ENCODE measurements at places on chromosomes 5 and 9.

DNA sequence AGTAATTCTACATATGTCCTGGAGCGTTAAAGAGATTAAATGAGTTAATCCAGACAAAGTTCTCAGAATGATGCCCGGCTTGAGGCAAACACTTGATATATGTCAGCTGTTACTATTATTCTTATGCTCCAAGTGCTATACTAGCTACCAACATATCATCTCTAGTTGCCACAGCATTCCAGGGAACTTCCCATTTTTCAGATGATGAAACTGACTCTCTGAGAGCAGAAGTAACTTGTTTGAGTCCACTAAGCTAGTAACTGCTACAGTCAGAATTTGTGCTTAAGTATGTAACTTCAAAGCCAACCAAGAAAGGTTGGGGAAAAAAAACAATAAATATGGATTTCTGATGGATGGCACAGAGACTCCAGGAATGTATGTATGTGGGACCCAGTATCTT lies 98.1 kb downstream of the CDK5RAP2 start:
- no peak overlapping the region for H3K27ac ChIP-seq
- H3K4me1 ChIP-seq = peaks cover 11% of the 10 kb centered on the region
- no peak overlapping the region for H3K4me3 ChIP-seq

DNA sequence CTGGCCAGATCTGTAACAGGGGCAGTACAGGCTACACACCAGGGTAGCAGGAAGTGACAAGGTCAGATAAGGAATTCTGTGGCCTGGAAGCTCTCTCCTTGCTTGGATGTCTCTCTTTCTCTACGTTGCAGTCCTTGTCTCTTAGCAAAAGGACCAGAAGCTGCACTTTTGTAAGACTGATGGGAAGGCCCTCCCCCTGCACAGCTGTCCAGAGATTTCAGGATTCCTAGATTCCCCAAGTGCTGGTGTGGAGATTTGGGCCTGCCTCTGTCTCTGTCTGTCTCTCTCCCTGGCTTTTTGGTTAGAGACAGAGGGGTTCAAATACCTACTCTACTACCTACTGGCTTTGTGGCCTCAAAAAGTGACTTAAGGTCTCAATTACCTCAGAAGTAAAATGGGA lies 10.0 kb upstream of the CNTFR start:
- DNase-seq = no peak
- peaks cover 5% of the 10 kb centered on the region for H3K27me3 ChIP-seq
- peaks cover 6% of the 10 kb centered on the region for H3K4me1 ChIP-seq
- no peak overlapping the region for H3K4me3 ChIP-seq
- H3K27ac ChIP-seq = no peak overlapping the region

DNA sequence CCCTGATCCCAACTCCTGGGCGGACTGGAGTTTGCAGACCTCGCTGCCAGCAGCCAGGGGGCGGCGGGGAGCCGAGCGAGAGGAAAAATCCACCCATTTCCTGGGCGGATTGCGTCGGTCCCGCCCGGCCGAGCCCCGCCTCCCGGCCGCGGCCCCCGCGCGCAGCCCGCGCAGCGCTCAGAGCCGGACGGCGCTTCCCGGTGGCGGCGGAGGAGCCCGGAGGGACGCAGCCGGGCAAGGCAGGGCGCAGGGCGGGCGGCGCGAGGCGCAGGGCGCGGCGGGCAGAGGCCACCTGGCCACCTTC lies at the start of gene OLFM1:
Gene OLFM1, plus strand, starts transcription at position 180 of the 304 bp plus-strand sequence. CDS start 322 bp downstream, outside the sequence.
- no peak within 1 kb of the TSS for H3K4me3 ChIP-seq
- H3K27ac ChIP-seq = no peak within 1 kb of the TSS
- DNase-seq = peak; percentile 70
- peaks cover 65% of the 10 kb centered on the region for H3K27me3 ChIP-seq
- H3K4me1 ChIP-seq = peaks cover 17% of the 10 kb centered on the region
- peaks cover 8% of the 10 kb centered on the region for H3K36me3 ChIP-seq

GRCh38 chr9:98897745-98898144 lies 46.0 kb upstream of the COL15A1 start:
- H3K27ac ChIP-seq = no peak overlapping the region
- DNase-seq = no peak
- H3K4me3 ChIP-seq = no peak overlapping the region

DNA sequence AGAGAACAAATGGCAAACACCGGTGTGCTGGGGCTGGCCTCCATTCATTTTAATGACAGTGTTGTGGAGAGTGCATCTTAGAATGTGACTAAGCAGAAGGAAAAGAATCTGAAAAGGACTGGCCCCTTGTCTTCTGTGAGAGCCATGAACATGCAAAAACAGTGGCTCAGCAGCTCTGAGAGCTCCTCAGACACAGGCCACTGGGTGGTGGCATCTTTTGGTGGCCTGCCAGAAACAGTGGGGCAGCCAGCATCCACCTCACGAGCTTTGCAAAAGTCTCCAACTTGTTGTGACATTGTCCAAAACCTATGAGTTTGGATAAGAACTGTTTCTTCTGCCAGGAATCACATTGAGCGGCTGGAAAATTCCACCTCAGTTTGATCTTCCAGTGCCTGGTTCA lies 233.4 kb downstream of the NR3C1 start:
- no peak overlapping the region for H3K4me3 ChIP-seq
- no peak overlapping the region for H3K27ac ChIP-seq
- DNase-seq = no peak
- H3K27me3 ChIP-seq = no peaks in the 10 kb centered on the region
- H3K4me1 ChIP-seq = peaks cover 4% of the 10 kb centered on the region

DNA sequence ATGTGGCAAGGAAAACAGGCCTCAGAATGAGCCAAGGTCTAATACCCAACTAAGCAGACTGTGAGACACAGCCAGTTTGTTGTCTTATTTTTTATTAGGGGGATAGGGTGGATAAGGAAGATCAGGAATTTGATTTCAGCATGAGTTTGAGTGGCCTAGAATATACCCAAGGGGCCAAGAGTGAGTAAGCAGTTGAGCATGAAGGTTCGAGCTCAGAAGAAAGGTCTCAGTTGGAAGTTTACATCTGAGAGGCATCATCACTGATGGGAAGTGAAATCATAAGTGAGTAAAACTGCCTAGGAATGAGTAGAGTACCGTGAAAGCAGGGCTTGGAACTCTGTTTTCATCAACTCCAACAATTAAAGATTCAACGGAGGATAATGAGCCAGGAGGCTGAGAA lies 12.6 kb downstream of the PSMD5 start:
- no peak for DNase-seq
- H3K27ac ChIP-seq = no peak overlapping the region
- H3K4me1 ChIP-seq = no peaks in the 10 kb centered on the region
- H3K4me3 ChIP-seq = no peak overlapping the region

GRCh38 chr9:108994695-108995094 lies 18.6 kb downstream of the CTNNAL1 start:
- no peak overlapping the region for H3K27ac ChIP-seq
- peaks cover 21% of the 10 kb centered on the region for H3K36me3 ChIP-seq
- no peak for DNase-seq
- no peak overlapping the region for H3K4me3 ChIP-seq
- peaks cover 10% of the 10 kb centered on the region for H3K4me1 ChIP-seq
- no peaks in the 10 kb centered on the region for H3K27me3 ChIP-seq

DNA sequence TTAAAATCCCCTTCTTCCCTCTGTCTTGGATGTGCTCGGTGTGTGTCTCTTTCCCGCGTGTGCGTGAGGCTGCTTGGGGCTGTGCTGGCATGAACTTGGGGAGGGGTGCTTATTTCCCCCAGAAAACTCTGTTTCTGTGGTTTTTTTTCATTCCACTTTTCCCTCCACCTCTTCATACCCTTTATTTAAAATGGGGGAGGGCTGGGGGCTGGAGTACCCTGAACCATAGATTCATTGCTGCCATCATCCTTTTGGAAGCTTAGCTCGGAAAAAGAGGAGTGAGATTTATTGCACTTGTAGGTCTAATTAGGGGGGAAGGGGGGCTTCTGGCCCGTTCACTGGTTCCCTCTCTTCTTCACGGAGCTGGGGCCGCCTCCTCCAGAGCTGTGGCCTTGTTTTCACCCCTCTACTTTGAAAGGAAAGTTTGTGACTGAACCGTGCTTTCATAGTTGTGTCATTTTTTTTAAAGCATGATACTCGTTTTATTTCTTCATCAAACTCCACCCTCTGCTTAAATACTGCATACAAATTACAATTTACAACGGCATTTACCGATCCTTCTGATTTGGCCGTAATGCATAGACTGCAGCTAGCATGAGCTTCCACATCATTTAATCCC lies 2.9 kb downstream of the NR2F1 start:
- H3K4me3 ChIP-seq = peak overlapping the region; percentile 100
- peaks cover 47% of the 10 kb centered on the region for H3K27me3 ChIP-seq
- DNase-seq = no peak
- H3K27ac ChIP-seq = peak overlapping the region; percentile 99
- H3K36me3 ChIP-seq = peaks cover 52% of the 10 kb centered on the region

DNA sequence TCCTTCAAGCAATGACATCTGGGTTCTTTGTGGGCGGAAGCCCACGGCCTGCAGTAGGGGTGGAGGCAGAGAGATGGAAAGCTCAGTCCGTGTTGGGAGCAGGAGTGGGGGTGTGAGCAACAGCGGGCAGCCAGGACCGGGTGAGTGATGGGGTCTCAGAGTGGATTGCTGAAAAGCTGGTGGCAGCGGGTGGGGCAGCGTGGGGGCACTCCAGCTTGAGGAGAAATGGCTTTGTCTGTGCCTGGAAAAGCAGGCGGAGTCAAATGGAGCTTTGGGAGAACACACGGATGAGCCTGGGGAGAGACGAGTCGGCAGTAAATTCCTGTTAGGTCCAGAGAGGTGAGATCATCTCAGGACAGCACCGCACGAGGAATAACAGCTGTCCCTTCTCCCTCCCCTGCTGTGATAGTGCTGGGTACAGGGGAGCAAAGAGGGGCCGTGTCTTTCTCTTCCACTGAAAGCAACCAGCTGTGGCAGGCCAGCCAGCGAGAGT lies 42.1 kb downstream of the CACNA1B start:
- H3K27ac ChIP-seq = peak overlapping the region; percentile 54
- no peak for DNase-seq
- peaks cover 10% of the 10 kb centered on the region for H3K4me1 ChIP-seq

DNA sequence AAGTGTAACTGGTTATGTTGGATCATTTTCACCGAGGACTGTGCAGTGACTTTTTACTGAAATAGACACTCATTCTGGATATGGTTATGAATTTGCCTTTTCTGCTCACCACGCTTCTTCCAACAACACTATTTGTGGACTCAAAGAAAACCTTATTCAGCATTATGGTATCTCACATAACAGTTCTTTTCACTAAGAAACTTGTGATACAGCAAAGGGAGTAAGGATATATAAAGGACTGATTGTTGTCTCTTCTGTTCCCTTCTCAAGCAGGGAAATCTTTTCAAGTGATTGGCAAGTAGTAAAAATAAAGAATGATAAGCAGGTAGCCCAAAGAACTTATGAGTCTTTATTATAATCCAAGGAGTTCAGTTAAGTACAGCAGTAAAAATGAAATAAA lies 131.5 kb upstream of the SV2C start:
- H3K36me3 ChIP-seq = peaks cover 5% of the 10 kb centered on the region
- no peaks in the 10 kb centered on the region for H3K27me3 ChIP-seq
- H3K27ac ChIP-seq = no peak overlapping the region
- peaks cover 23% of the 10 kb centered on the region for H3K4me1 ChIP-seq

- peaks cover 10% of the 10 kb centered on the region for H3K36me3 ChIP-seq
- DNase-seq = peak; percentile 87
- H3K4me1 ChIP-seq = peaks cover 42% of the 10 kb centered on the region
- H3K27ac ChIP-seq = peak within 1 kb of the TSS; percentile 96
Observed at GRCh38 chr9:132669698-132670456, at the start of gene DDX31. Gene DDX31 (minus strand): TSS chr9:132669983. CDS start chr9:132669934, 49 bp downstream.

GRCh38 chr9:114574438-114574837 lies 13.1 kb upstream of the ATP6V1G1 start:
- H3K27me3 ChIP-seq = peaks cover 3% of the 10 kb centered on the region
- DNase-seq = no peak
- H3K36me3 ChIP-seq = no peaks in the 10 kb centered on the region
- no peak overlapping the region for H3K27ac ChIP-seq
- H3K4me3 ChIP-seq = no peak overlapping the region

- H3K27me3 ChIP-seq = no peaks in the 10 kb centered on the region
- no peak overlapping the region for H3K4me3 ChIP-seq
- H3K36me3 ChIP-seq = peaks cover 7% of the 10 kb centered on the region
- no peak for DNase-seq
- H3K4me1 ChIP-seq = peaks cover 19% of the 10 kb centered on the region
Observed at GRCh38 chr5:173830421-173830820, 57.7 kb upstream of the CPEB4 start.

DNA sequence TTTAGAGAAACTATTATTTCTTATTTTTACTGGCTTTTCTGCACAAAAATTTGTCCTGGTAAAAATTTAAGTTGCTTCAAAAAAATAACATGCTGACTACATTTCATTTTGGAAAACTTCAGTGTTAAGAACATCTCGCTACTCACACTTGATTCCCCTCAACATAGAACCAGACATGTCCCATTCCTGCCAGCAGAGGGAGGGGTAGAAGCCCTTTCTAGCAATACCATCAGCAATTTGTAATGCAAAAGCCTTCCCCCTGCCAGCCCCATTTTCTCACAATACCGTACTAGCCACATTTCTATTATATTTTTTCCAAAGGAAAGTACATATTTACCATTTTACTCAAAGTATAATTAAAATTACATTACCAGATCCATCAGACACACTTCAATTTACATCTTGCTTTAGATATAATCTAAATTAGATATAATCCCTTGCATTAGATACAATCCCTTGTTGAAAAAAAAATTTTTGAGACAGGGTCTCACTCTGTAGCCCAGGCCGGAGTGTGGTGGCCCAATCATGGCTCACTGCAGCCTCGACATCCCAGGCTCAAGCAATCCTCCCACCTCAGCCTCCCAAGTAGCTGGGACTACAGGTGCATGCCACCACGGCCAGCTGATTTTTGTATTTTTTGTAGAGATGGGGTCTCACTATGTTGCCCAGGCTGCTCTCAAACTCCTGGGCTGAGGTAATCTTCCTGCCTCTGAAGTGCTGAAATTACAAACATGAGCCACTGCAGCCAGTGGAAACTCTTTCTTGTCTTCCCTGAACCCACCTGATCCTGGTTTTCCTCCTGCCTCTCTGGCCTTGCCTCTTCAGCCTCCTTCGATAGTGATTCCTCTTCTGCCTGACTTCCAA lies 39.6 kb upstream of the IDNK start:
- no peak overlapping the region for H3K27ac ChIP-seq
- H3K27me3 ChIP-seq = no peaks in the 10 kb centered on the region
- H3K36me3 ChIP-seq = peaks cover 10% of the 10 kb centered on the region
- DNase-seq = peak; percentile 51

DNA sequence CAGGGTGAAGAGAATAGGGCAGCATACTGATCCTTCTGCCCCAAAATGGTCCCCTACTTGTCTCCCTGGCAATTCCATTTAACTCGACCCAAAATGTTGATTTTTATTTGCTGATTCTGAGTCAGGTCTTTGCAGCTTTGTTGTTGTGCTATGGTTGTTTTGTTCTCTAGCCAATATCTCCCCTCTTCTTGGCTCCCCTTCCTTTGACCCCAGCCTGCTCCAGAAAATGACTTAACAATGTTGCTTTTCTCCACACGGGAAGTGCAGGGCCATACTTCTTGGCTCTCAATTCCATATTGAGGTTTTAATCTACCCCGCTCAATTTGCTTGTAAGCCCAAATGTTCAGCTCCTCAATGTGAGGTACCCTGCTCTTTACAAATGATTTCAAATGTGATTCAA lies 330.0 kb downstream of the RASEF start:
- H3K4me3 ChIP-seq = no peak overlapping the region
- H3K4me1 ChIP-seq = peaks cover 8% of the 10 kb centered on the region
- no peaks in the 10 kb centered on the region for H3K36me3 ChIP-seq
- no peak for DNase-seq

GRCh38 chr9:98096091-98096490 lies 22.9 kb downstream of the TRIM14 start:
- H3K4me3 ChIP-seq = no peak overlapping the region
- no peaks in the 10 kb centered on the region for H3K36me3 ChIP-seq
- DNase-seq = no peak
- peak overlapping the region; percentile 57 for H3K27ac ChIP-seq
- H3K4me1 ChIP-seq = no peaks in the 10 kb centered on the region

GRCh38 chr9:77514886-77515711 lies 133.0 kb downstream of the GNA14 start:
- H3K27ac ChIP-seq = no peak overlapping the region
- H3K27me3 ChIP-seq = no peaks in the 10 kb centered on the region
- no peak for DNase-seq
- H3K4me1 ChIP-seq = peaks cover 7% of the 10 kb centered on the region
